ENCODE measurements at places on chromosomes 1 and 21.

DNA sequence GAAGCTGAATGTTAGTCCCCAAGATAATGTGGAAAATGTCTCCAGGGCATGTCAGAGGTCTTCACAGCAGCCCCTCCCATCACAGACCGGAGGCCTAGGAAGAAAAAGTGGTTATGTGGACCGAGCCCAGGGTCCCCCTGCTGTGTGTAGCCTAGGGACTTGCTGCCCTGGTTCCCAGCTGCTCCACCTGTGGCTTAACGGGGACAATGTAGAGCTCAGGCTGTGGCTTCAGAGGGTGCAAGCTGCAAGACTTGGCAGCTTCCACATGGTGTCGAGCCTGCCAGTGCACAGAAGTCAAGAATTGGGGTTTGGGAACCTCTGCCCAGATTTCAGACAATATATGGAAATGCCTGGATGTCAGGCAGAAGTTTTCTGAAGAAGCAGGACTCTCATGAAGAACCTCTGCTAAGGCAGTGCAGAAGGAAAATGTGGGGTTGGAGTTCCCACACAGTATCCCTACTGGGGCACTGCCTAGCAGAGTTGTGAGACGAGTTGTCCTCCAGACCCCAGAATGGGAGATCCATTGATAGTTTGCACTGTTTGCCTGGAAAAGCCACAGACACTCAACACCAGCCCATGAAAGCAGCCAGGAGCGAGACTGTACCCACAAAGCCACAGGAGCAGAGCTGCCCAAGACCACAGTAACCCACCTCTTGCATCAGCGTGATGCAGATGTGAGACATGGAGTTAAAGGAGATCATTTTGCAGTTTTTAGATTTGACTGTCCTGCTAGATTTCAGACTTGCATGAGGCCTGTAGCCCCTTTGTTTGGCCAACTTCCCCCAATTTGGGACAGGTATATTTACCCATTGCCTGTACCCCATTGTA, 204.9 kb downstream of the MRPL39 start:
- no peak for DNase-seq

DNA sequence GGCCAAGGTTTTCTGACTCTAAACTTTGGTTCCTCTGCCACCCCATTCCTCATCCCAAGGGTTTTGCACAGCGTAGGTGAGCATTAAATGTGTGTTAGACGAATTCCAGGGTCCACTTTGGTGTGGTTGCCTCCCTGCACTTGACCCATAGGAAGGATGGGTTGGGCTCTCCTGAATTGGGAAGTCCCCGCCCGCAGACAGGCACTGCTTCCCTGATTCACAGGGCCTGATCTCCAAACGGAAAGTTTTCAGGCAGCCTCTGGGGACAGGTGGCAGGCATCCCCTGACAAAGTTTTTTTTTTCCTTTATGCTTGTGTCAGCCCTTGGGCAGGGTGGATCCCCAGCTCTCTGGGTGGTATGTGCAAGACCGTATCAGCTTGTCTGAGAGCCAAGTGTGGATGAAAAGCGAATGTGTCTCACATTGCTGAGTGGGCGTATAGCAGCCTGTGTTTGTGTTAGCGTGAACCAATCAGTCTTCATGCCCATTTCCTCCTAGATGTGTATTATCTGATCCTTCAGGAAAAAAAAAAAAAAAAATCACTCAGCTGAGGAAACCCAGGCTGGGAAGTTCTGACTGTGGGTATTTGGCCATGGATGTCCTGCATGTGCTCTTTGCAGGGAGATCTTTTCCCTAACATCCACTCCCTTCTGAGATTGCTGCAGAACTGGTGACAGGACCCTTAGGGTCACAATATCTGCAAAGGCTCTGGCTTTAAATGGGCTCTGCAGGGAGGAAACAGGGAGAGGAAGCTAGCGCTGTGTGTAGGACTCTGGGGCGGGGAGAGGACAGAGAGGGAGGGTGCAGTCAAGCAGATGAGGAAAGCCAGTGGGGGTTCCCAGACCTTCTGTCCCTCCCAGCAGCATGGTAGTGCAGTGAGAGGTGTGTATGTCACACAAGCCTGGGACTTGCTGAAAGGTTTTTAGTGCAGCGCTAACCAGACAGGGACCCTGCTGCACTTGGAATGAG, 42.2 kb upstream of the TRABD2B start:
- DNase-seq = no peak

DNA sequence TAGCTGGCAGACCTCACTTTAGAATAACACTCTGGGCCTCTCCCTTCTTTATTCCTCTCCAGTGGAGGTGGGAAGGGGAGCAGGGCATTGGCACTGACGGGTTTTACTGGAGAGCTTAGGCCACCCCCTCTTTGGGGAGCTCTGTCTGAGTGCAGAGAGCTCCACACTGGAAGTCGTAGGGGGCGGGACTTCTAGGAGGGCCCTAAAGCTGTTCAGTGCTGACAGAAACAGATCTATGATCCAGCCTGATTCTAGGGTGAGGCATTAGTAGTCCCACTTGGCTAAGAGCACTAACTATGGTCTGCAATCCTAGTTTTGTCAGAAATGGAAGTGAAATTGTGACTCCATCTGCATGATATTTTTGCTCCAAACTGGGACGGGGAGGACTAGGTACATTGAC, 138.7 kb downstream of the MIS18A start:
- no peak for DNase-seq

DNA sequence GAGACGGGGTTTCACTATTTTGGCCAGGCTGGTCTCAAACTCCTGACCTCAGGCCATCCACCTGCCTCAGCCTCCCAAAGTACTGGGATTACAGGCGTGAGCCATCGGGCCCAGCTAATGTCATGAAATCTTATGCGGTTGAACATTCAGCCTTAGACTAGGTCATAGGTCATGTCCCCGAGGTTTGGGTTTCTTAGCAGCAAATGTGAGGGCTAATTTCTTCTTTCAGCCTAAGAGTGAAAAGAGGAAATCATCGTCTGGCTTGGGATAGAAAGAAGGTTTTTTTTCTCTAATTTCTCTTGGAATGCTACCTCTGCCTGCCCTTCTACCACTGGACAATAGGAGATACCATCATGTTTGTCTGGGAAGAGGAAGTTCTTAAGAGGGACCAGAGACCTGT, 18.0 kb upstream of the PIK3CD start:
- no peak for DNase-seq

- no peak for DNase-seq
These were observed 2.7 kb downstream of the SNAPIN start for GRCh38 chr1:153661111-153661708.

- DNase-seq = no peak
These were observed 660 bp upstream of the PDE4B start for GRCh38 chr1:65791801-65792668.

- DNase-seq = no peak
These were observed 897 bp downstream of the CYYR1 start for GRCh38 chr21:26572076-26572701.

- no peak for DNase-seq
These were observed 137.8 kb downstream of the NUF2 start for GRCh38 chr1:163459539-163459938.

DNA sequence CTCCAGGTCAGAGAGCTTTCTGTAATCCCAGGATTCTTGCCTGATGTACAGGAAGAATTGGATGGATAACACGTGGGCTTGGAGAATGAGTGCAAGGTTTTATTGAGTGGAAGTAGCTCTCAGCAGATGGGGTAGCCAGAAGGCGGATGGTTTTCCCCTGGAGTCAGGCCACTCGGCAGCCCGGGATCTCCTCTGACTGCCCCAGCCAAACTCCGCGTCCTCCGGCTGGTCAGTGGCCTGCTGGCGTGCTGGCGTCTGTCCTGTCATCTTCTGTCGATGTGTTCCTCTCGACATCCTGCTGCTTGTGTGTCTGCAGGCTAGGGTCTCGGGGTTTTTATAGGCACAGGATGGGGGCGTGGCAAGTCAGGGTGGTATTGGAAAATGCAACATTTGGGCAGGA, 27.4 kb upstream of the GJA9 start:
- DNase-seq = no peak

- no peak for DNase-seq
These were observed 86.9 kb downstream of the KCNJ15 start for GRCh38 chr21:38343691-38344090.

Measured in NCI-H146 (cell line).